ENCODE measurements at places on chromosomes 13 and 19.
A peak's percentile ranks its signal among the peaks of the same experiment; 100 is the strongest.

GRCh38 chr19:46494941-46495785, 504 bp downstream of the PNMA8B start:
- no peak for DNase-seq

DNA sequence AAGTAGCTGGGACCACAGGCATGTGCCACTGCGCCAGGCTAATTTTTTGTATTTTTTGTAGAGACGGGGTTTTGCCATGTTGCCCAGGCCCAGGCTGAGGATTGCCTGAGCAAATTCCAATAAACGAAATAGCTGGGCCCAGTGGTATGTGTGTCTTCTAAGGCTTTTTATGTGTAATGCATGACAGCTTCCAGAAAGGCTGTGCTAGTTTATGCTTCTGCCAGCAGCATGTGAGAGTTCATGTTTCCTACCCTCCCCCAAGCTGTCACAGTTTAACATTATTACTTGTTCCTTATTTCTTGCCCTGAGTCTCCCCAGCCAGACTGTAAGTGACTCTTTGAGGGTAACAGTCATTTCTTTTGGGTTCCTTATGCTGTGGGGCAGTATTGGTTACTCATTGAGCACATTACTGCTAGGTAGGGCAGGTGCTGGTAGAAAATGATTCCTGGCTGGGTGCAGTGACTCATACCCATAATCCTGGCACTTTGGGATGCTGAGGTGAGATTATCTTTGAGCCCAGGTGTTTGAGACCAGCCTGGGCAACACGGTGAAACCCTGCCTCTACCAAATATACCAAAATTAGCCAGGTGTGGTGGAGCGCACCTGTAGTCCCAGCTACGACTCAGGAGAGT, 13.6 kb downstream of the GPATCH1 start:
- DNase-seq: no peak

- DNase-seq: no peak
Observed at GRCh38 chr19:11463391-11463790, 17.5 kb downstream of the ELAVL3 start.

GRCh38 chr13:48593536-48593935, 60.2 kb upstream of the CYSLTR2 start:
- no peak for DNase-seq

DNA sequence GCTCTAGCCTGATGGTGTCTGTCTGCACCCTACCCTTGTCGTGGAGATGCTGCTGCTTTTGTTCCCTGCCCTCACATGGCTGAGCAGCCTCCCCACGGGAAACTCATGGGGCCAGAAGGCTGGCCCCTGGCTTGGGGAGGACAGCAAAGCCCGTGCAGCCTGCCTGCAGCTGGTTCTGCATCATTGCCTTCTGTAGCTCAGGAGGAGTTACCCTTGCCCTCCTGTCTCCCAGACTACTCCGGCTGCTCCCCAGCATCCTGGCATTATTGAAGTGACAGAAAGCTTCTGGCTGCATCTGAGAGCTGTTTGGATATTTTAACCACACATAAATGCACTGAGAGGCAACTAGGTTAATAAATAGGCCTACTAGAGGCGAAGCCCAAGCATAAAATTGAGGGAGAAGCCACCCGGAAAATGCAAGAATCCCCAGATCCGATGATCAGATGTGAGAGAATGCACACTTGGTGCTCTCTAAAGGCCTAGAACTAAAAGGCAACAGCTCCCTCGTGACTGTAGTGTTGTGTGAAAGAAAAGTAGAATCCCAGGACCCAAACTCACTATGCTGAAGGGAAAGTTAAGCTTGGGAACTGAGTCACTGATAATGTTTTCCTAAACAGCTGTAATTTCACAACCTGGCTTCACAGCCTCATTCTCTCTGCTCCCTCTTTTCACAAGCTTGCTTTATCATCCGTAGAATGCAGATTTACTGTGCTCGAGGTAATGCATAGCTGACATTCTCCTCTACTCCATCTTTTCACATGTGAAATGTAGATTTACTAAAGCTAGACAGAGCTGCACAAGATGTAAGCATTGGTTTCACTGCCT, 110.8 kb downstream of the TNFRSF19 start:
- no peak for DNase-seq

GRCh38 chr13:51769455-51770127, 34.4 kb downstream of the DHRS12 start:
- no peak for DNase-seq

DNA sequence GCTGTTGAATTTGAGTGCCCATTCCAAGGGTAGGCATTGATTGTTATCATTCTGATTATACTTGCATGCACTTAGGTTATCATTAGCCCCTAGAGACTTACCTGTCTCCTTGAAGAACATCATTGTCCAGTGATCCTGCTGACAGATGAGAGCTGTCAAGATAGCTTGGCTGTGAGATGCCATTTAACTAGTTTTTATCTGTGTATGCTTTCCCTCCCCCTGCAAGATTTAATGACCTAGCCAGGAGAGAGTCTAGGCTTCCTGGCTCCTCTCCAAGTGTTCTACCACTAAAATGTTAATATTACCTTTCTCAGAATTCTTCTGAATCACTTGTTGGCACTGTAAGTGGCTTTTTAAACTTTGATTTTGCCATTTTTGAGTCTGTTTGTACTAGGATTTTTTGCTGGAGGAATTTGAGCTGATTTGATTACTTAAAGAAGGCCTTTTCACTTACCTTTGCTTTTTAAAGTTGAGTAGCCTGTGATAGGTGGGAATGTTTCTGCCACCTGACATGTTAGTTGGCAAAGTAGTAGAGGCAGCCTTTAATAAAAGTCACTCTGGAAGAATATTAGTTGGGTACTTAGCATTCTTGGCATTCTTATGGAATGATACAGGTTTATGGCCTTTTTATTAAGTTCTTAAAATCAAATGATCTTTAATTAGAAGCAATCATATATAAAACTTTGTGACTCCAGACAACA, 41.1 kb downstream of the ARHGAP35 start:
- DNase-seq: no peak

DNA sequence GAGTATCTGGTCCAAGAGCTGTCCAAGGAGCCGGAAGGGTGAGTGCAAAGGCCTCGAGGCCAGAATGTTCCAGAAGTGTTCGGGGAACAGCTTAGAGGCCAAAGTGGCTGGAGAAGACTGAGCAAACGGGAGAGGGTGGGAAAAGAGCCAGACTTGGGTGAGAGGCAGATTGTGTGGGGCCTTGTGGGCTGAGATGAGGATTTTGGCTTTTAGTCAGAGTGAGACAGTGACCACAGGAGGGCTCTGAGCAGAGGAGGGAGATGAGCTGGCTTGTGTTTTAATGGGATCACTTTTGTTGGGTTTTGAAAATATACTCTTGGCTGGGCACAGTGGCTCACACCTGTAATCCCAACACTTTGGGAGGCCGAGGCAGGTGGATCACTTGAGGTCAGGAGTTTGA, 5.6 kb downstream of the NANOS2 start:
- DNase-seq: no peak

DNA sequence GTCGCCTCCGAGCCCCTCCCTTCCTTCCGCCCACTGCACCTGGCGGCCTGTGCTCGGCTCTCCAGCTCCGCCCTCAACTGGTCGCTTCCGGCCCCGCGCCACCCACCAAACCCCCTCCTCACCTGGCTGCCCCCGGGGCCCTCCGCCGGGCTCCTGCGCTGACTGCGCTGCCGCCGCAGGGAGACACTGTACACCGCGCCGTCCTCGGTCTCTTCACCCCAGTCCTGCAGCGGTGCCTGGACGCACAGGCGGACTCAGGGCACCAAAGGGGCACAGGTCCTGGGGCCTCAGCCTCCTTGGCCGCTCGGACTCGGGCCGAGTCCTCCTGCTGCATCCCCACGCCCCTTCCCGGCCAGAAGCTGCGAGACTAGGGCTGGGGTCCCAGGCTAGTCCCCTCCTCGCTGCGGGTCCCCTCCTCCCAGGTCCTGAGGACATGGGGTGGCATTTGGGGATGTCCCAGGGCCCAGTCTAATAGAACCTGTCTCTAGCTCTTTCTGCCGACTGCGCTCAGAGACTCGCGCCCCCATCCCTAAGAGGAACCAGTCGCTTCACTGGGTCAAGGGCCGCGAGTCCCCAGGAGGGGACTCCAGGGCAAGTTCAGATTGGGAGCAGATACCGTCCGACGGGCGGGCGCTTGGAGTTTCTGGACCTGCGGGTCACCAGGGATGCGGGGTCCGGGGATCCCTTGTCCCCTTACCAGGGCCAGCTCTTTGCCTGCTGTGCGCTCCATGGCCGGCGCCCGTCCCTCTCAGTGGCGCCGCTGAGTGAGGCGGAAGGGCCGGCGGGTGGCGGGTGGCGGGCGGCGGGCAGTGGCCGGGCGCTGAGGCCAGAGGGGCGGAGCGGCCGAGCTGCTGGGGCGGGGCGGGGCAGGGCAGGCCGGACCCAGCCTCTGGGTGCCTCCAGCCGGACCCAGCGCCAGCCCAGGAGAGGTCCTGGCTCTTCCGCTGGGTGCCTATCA, at the start of gene RGL3:
Gene RGL3, minus strand, starts transcription at position 766 of the 958 bp plus-strand sequence. Its CDS starts 36 bp downstream, at position 730.
- peak; percentile 43 for DNase-seq

- DNase-seq: no peak
Observed at GRCh38 chr13:67408798-67409197, 178.7 kb upstream of the PCDH9 start.

DNA sequence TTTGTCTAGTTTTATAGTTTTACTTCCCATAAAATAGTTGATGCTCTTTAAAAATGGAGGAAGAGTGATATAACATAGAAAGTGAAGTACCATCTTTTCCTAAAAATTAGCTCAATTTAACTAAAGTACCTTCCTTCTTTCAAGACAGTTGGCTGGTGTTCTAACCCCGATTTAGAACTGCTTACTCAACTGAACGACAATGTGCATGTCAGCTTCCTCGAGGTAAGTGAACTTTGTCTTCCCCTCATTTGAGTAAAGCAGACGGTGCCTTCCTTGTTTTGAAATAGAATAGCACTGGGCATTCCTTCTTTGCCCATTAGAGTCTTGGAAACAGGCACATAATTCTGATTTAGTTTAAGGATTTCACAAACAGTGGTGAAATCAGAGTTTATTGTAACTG, 1519.2 kb downstream of the EFNB2 start:
- peak; percentile 29 for DNase-seq

- DNase-seq: peak; percentile 73
Observed at GRCh38 chr13:46387064-46387851, at the start of gene RUBCNL. Gene RUBCNL (minus strand): TSS chr13:46387252. CDS start chr13:46372475, 14,777 bp downstream.

- no peak for DNase-seq
Observed at GRCh38 chr13:45846681-45847080, 4.9 kb downstream of the SIAH3 start.

GRCh38 chr13:61795580-61795979, 379.9 kb upstream of the PCDH20 start:
- no peak for DNase-seq
